Activated CD4-positive, alpha-beta memory T cell treated with anti-CD3 and anti-CD28 coated beads, Interleukin-2, amount 10 ng/mL, durations not matched to agents 7 days and 5 days (primary cell): ENCODE measurements at places on chromosomes 12 and 14.

DNA sequence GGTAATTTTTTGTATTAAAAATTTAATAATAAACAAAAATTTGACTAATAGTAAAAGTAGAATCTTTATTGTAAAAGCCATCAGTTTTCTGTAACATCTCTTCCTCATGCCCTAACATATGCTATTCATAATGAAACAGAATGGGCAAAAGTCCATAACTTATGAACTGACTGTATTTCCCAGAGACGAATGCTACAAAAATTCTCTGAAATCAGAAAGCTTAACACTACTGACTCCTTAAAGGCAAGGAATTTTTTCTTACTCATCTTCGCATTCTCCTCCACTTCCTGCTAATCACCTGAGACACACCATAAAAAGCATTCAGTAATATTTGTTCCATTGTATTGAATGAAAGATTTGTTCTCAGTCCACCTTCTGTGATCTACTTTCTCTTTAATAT lies 17.6 kb downstream of the MON2 start:
- no peak for DNase-seq

DNA sequence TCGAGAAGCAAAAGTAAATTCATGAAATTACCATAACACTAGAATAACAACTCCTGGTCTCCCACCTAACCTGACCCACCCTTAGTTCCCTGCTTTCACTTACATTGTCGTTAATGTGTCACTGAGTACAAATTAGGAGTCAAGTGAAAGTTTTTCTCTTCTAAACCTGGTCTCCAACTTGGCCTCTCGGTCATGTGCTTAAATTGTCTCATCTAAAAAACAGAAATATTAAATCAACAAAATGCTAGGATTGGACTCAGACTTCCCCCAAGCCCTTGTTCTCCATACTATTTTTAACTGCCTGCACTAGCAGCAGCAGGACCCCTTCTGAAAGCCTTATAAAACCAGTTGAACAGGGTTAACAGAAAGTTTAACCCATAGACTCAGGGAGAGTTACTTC lies 1.8 kb upstream of the BTG1 start:
- no peak for DNase-seq

GRCh38 chr12:46559311-46559710 lies 186.7 kb upstream of the SLC38A2 start:
- no peak for DNase-seq

- DNase-seq, result no peak
Measured at GRCh38 chr14:91095178-91095577, 18.7 kb upstream of the DGLUCY start.

- no peak for DNase-seq
Measured at GRCh38 chr12:52004042-52004648, 2.6 kb upstream of the TAMALIN start.

- DNase-seq, result peak; percentile 66
Measured at GRCh38 chr14:39431416-39432178, 636 bp downstream of the FBXO33 start.
